GM10248 (cell line): ENCODE measurements at places on chromosomes 6 and 20.

- no peak for DNase-seq
These were observed 73.3 kb downstream of the BTBD9 start for GRCh38 chr6:38566295-38567030.

DNA sequence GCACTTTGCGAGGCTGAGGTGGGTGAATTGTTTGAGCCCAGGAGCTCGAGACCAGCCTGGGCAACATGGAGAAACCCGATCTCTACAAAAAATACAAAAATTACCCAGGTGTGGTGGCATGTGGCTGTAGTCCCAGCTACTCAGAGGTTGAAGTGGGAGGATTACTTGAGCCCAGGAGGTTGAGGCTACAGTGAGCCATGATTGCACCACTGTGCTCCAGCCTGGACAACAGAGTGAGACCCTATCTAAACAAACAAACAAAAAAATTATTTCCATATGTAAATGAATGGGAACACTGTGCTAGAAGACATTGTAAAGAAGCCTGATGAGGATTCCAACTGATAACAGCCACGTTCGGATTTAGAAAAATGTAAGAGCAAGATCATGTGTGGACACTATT, 154.2 kb downstream of the ZFP64 start:
- DNase-seq, result no peak

- DNase-seq, result no peak
These were observed 906.8 kb downstream of the GRIK2 start for GRCh38 chr6:102300350-102300749.

GRCh38 chr20:60765821-60766403, 486.1 kb upstream of the CDH4 start:
- no peak for DNase-seq

GRCh38 chr6:79042799-79043126, 35.3 kb downstream of the PHIP start:
- DNase-seq, result no peak
